DMS53 (cell line): ENCODE measurements at places on chromosomes 2 and 18.

DNA sequence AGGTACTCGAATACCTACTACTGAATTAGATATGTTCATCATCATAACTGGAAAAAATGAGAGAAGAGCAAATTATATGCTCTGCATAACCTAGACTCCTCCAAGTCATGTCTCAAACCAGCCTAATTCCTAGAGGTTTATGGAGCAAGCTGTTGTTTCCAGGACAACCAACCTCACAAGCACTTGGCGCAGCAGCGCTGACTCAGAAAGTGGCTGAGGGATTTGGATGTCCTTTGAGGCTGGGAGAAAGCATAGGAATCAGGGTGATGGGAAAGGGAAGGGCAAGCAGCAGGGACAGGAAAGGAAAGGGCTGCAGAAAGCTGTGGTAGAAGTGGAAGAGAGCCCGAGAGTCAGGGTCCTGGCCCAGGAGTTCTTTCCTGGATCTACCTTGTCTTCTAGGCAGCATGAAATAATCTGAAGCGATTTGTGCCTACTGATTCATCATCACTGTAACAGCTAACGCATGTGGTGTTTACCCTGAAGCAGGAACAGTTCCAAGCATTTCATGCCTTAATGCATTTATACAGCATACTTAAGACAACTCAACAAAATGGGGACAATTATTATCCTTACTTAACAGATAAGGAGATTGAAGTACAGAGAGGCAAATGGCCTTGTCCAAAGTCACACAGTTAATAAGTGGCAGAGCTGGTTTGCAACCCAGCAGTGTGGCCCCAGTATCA, 3.7 kb downstream of the PLEK start:
- peak; percentile 29 for DNase-seq

GRCh38 chr2:135745545-135745944, 3.9 kb downstream of the UBXN4 start:
- DNase-seq = no peak

GRCh38 chr2:38700881-38701458, 35.1 kb downstream of the GALM start:
- no peak for DNase-seq

- DNase-seq = no peak
Observed at GRCh38 chr2:38653715-38654527, 12.0 kb upstream of the GALM start.

DNA sequence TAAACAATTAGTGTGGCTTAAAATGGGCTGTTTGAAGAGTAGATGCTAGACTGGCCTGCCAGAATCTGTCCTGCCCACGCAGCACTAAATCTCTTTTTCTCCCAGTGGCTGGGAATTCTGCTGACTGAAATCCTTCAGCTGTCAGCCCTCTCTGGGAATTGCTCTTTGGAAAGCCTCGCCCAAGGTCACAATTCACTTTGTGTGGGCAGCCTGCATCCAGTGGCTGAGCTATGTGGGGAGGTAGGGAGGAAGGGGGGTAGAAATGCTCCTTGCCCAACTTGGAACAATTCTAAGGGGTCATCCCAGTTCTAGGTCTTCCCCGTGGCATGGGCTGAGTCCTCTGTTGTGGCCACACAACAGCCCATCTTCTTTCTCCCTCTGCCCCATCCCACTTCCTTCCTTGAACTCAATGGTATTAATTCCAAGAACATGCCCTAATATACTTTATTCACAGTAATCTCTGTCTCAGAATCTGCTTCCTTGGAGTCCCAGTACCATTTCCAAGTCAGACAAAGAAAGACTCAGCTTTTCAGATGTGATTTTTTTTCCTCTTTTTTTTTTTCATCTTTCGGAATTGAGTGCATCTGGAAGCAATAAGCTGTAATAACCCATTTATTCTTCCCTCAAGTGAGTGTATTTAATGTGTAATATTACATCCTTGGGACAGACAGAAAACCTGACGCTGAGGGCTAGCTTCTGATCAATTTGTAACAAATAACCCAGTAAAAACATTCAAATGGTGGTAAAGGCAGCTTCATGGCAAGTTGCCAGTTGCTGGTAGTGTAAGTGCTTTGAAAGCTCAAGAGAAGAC, 189.4 kb downstream of the GPD2 start:
- no peak for DNase-seq

DNA sequence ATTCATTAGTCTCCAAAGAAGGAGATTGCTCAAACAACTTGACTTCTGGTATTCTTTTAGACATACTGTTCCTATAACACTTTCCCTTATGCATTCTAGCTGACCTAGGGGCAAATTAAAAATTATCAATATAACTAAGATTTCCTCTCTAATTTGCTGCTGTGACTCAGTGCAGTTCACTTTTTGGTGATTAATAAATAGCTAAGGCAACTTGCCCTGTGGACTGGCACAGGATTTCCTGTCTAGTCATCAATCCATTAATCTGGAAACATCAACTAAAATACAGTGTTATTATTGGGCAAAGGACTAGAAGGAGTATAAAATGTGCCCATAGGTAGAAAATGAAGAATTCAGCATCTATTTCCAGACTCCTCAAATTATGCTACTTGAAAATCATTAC, 83.5 kb upstream of the SERPINE2 start:
- no peak for DNase-seq

- DNase-seq = peak; percentile 61
Observed at GRCh38 chr2:241808721-241809382, at the start of gene NEU4. Gene NEU4, plus strand, starts transcription at chr2:241809193. Its CDS starts 5,292 bp downstream, at chr2:241814485.

DNA sequence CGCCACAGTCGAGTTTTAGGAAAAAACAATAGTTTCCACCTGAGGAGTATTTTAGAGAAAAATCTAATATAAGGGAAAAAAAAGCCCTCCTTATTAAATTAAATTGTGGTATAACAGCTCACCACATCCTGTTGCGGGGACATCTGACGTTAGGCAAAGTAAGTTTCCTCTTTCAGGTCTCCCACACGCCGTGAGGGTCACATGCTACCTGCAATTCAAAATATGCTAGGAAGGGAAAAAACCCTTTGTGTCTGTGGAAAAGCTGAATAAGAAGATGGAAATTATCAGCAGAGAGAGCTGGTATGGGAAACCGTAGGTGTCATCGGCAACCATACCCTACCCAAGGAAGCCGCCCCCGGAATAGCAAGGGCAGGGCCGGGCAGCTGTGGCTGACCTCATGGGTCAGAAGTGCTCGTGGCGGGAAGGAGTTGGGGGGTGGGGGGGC, 128.0 kb downstream of the NFATC1 start:
- DNase-seq = no peak

DNA sequence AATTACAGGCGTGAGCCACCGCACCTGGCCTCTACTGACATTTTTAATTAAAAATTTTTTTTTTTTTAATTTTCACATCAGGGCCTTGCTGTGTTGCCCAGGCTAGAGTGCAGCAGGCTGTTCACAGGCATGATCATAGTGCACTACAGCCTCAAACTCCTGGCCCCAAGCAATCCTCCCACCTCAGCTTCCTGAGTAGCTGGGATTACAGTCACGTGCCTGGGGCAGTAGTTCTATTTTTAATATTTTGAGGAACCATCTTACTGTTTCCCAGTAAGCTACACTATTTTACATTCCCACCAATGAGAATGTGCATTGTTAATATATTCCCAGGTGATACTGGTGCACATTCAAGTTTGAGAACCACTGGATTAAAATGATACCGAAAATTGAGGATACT, 92.7 kb downstream of the WDSUB1 start:
- no peak for DNase-seq
